HCT116 (cell line): ENCODE measurements at places on chromosomes 7 and 10.

- no peak for DNase-seq
Observed at GRCh38 chr7:150731916-150732315, 5.3 kb upstream of the GIMAP5 start.

- no peak for DNase-seq
Observed at GRCh38 chr7:158043551-158044481, 543.8 kb downstream of the PTPRN2 start.

- DNase-seq = no peak
Observed at GRCh38 chr7:130266258-130266960, at the start of gene CPA2. CPA2 (plus strand) TSS chr7:130266863; CDS start chr7:130266882, 19 bp downstream.

DNA sequence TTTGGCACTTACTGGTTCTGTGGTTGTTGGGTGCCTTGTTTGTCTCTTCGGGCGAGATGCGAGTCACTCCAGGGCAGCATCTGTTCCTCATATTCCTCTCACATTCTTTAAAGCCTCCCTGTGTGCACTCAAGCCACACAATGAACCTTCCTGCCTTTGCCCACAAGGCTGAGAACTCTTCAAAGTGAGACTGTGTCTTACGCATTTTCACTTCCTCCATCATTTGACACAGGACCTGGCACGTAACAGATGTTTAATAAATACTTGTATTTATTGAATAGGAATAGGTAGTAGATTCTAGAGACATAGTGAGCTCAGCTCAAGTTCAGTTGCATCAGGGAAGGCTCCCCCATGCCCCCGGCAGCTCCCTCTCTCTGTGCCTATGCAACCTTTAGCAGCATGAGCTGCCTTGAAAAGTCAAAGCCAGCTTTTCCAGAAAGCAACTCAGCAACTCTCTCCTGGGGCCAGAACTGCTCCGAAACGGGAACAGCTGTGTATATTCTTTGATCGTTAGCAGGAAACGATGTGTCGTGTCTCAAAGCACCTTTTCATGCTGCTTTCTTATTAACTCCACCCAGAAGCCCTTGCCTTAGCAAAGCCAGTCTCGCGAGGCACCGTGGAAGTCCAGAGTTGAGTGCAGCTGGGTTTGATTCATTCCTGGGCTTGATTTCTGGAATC is 97.5 kb downstream of the PFKFB3 start:
- DNase-seq = no peak

DNA sequence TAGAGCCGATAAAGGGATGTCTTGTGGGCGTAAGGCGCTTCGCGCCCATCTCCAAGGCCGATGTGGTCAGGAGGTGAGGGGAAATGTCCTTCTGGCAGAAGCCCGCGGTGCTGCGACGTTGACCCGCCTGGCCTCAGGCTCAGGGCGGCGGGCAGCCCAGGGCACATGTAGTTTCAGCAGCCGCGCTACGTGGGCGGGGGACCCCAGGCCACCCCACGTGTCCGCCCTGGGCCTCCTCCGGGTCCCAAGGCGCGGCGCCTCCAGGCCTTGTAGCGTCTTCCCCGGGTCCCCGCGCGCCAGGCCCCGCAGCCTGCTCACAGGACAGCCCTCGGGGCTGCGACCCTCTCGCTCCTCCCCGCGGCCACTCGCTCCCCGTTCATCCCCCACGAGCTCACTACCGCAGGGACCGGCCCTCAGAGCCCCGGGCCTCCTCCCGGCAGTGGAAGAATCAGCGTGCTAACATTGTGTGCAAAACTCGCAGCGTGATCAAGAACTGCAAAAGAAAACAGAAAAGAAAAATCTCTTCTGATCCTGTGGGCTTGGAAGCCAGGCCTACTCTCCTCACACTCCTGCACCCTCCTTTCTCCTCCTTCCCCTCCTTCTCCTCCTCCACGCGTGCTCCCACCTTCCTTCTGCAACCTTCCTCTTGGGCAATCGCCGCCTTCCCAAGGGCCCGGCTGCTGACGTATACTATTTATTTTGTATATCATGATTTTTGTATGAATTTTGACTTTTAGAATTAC is 4.4 kb upstream of the TBX20 start:
- no peak for DNase-seq

GRCh38 chr7:50718311-50718710 is 64.4 kb downstream of the GRB10 start:
- DNase-seq = no peak
